HTR-8/SVneo (cell line): ENCODE measurements at places on chromosomes 12 and 14.

DNA sequence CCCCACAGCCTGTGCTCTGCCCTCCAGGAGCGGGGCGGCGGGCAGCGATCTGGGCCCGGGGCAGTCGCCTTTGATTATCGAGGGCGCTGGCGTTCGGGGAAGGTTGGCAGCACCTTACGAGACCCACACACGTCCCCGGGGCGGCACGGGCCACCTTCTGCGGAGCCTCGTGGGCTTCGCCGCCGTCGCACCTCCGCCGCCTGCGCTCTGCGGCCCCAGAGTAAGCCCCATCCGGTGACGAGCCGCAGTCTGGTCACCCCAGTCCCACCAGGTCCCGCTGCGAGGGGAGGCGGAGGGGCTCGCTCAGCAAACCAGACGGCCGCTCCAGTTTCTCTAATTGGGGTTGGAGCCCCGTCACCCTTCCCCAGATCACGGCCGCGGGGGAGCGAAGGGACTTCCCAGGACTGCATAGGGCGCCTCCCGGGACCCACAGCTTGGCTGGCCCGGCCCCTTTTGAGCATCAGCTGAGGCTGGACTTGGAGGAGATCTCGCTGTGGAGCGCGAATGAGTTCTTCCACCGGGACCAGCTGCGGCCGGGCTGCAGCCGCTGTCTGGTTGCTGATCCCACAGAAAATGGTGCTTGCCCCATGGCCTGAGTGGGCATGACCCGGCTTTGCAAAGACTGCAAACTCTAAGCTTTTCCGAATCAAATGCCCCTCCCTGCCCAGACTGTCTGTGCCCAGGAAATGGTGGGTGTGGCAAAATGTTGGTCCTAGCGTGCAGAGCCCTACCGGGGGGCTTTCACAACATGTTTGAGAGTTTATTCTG lies 560 bp downstream of the LGALS3 start:
- peak; percentile 74 for DNase-seq

- no peak for DNase-seq
Observed at GRCh38 chr14:68306265-68306933, 486.5 kb downstream of the ZFP36L1 start.

DNA sequence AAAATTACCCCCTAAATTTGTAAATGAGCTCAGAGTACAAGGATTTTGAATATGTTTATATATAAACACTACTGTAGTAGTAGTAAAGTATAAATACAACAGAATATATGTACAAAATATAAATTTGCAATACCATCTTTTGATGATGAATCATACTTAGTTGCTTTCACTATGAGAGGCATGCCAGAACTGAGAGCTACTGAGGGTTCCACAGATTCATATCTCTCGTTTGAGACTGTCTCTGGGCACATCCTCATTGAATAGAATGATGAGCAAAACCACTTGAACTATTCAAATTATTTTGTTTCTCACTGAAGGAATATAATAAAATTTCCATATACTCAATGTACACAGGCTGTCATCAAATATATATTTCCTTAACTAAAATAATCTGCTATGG lies 417.6 kb downstream of the NAV3 start:
- no peak for DNase-seq

DNA sequence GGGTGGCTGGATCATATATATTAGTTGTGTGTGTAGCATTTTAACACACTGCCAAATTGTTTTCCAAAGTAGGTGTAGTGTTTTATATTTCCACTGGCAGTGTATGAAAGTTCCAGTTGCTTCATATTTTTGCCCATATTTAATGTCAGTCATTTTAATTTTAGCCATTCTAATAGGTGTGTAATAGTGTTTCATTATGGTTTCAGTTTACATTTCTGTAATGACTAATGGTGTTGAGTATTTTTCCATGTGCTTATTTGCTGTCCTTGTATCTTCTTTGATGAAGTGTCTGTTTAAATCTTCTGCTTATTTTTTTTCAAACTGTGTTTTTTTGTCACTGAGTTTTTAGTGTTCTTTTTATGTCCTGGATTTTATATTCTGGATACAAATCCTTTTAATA lies 8.7 kb downstream of the TBC1D15 start:
- DNase-seq: no peak

DNA sequence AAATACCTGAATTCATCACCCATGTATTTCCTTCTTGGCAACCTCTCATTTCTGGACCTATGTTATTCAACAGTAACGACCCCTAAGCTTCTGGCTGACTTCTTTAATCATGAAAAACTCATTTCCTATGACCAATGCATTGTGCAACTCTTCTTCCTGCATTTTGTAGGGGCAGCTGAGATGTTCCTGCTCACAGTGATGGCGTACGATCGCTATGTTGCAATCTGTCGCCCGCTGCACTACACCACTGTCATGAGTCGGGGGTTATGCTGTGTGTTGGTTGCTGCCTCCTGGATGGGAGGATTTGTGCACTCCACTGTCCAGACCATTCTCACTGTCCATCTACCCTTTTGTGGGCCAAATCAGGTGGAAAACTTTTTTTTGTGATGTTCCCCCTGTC lies 356 bp downstream of the OR4Q2 start:
- DNase-seq: no peak

- no peak for DNase-seq
Observed at GRCh38 chr14:45258073-45258472, 5.1 kb upstream of the MIS18BP1 start.

- no peak for DNase-seq
Observed at GRCh38 chr12:21813125-21813524, 38.6 kb upstream of the KCNJ8 start.

GRCh38 chr14:93759719-93760307 lies 28.5 kb downstream of the PRIMA1 start:
- peak; percentile 18 for DNase-seq

- DNase-seq: no peak
Observed at GRCh38 chr12:14018080-14018479, 36.7 kb upstream of the GRIN2B start.

DNA sequence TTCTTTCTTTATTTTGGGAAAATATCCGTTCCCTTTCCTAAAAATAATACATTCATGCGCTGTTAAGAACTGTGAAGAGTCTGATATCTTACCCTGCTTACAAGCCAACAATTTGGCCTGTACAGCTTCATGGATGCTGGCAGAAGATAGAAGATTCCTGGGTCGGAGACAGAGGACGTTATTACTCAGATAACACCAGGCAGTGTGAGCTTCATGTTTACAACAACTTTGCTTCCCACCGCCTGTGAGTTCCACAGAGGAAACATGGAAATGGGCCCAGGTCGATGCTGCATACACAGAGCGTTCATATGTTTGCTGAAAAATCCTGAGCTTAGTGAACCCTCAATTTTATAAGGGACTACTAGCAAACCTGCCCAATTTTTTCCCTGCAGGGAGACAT lies 705.6 kb upstream of the SEL1L start:
- DNase-seq: no peak

DNA sequence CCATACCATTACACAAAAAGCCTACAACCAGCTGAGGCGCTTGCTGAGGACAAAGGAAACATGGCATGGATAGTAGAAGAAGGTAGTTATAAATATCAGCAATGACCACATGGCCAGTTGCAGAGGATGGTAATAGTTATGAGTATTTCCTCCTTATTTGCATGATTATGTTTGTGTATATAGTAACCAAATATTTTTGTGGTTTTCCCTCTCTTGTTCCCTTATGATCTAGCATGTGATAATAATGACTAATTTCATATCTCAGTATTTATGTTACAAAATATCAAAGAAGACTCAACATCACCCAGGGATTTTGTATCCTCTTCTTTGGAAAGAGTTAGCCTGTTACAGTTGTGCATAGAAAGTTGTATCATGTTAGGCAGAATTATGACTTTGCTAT lies 13.5 kb upstream of the CATSPERB start:
- no peak for DNase-seq

DNA sequence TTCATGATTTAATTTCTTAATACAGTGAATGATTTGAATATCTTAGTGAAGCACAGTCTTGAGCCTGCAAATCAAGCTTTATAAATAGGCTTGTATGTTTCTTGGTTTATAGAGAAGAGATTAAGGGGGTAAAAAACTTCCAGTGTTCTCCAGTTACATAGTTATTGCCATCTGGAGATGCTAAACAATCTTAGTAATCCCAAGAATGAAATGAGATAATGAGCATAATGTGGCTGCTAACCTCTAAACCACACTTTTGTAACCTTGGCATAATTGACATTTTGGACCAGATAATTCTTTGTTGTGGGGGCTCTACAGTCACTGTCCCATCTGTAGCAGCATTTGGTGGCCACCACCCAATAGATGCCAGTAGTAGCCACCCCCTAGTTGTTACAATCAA lies 316.8 kb downstream of the CCDC91 start:
- DNase-seq: peak; percentile 5

DNA sequence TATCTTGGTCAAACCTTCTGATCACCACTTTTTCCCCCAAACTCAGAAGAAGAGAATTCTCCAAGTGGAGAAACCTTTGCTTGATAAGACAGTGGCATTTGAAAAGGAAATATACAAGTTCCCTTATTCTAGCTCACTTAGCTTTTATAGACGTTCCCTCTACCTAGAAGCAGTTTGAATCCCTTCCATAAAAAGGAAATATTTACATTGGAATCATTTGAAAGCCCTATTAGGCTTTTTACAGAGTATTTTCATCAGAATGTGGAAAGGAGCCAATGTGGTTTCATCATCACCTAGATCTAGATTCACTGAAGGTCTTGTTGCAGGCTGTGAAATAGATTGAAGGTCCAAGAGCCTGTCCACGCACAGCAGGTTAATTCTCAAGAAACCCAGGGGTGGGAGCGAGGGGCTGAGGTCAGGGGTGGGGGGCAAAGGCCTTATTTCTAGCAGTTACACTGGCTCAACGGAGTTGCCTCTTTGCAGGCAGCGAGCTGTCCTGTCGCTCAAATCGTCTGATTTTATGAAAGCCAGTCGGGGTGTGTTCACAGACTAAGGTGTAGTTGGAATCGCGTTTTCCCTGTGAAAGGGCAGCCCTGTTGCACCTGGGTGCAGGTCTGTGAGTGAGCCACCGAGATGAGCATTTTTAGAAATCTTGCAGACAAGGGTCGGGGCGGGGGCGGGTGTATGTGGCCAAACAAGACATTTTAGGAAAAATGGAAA lies 45.6 kb downstream of the AACS start:
- no peak for DNase-seq

DNA sequence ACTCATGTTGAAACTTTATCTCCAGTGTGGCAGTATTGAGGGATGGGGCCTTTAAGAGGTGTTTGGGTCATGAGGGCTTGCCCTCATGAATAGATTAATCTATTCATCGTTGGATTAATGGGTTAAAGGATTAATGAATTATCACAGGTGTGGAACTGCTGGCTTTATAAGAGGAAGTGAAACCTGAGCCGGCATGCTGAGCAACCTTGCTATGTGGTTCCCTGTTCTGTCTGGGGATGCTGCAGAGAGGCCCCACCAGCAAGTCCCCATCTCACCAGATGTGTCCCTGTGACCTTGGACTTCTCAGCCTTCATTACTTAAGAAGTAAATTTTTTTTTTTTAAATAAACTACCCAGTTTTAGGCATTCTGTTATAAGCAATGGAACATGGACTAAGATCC lies 109.6 kb downstream of the DYRK2 start:
- DNase-seq: no peak

DNA sequence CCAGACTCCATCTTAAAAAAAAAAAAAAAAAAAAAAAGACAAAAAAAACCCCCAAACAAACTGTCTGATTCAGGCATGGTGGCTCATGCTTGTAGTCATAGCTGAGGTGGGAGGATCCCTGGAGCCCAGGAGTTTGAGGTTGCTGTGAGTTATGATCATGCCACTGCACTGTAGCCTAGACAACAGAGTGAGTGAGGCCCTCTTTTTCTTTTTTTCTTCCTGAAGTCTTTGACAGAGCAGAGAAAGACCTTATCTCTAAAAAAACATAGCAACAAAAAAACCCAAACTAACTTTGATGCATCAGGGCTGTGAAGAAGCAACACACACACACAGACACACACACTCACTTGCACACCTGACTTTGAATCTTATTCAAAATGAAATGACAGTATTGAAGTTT lies 7.7 kb upstream of the AMN1 start:
- no peak for DNase-seq

DNA sequence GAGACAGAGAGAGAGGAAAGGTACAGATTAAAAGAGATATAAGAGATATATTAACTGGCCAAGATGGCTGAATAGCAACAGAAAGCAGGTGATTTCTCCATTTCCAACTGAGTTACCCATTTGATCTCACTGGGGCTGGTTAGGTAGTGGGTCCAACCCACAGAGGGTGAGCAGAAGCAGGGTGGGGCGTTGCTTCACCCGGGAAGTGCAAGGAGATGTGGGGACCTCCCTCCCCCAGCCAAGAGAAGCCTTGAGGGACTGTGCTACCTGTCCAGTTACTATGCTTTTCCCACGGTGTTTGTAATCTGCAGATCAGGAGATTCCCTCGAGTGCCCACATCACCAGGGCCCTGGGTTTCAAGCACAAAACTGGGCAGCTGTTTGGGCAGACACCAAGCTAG lies 131.2 kb downstream of the AKAP6 start:
- DNase-seq: no peak
